GM23248 (cell line): ENCODE measurements at places on chromosomes 6 and 20. TPM values are rescaled to one million over a fixed set of nuclear protein-coding genes. Genes with fewer than 3 reads are reported as not detected.

- DNase-seq: peak; percentile 88
Measured at GRCh38 chr6:56772737-56773184, 130.1 kb upstream of the DST start.

DNA sequence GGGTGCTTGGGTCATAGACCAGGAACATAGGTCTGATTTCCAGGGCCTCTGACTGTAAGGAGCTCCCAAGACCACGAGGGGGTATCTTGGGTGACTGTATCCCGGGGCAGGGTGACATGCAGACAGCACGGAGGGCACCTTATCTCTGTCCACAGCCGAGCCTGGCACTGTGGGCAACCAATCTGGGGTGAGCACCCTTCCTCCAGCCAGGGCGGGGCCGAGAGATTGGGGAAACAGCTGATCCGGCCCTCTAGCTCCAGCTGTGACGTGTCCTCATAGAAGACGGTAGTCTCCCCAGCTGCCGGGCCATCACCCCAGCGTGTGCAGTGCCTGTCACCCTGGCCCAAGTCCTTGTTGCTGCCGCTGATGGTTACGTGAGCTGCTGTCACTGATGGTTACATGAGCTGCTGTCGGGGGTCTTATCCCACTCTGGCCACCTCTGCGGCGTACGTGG is 139.6 kb upstream of the RNF24 start:
- no peak for DNase-seq

DNA sequence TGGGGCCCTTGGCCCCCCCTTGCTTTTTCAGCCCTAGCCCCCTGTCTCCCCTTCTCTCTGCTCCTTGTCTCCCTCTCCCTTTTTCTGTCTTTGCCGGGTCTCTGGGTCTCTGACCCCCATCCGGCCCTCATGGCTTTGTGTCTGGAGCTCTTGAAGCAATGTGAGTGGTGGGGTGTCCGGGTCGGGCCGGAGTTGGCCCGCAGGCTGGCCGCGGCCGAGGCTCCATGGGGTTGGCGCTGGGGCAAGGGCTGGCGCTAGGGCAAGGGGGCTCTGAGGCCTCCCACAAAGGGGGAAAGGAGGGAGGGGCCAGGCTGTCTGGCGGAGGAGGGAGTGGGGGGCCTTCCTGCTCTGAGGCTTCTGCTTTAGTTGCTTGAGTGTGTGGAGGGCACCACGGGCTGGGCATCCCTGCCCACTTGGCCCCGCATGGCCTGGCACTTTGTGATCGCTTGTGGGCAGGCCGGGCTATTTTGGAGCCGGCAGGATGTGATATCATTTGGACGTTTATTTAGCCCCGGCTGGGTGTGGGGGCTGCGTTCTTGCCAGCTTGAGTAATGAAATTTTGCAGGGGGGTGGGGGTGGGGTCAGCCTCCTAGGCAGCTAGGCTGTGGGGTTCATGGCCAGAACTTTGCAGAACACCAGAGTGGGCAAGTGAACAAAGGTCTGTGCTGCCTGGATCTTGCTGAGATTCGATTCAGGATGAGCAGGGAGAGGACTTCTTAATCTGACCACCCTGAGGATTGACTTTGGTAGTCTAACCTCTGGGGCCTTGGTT is 78.7 kb upstream of the MYL9 start:
- DNase-seq: peak; percentile 76

DNA sequence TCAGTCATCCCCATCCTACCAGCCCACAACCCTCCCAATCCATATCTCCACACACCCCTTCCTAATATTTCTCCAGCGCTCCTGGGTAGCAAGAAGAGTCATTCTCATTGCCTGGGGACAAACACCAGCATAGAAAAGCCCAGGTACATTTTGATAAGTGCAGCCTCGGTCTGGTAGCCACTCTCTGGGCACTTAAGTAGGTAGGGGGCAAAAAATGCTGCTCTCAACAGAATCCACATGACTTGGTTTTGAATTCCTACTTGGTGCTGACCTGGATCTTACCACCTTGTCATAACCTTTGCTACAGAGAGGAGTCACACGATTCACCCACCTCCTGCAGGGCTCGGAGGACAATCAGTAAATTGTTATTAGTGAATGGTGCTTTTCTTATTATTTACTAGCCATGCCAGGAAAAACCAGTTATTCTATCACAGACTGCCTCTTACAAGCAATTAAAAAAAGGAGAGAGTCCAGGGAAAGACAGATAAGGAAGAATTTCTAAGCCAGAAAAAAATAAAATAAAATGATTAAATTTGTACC is 249.1 kb downstream of the LY86 start:
- no peak for DNase-seq

BNIP5 gene
- not detected in 2 replicates for polyA plus RNA-seq

ATAT1 gene
- polyA plus RNA-seq: 12.3 and 12.6 TPM in 2 replicates

DNA sequence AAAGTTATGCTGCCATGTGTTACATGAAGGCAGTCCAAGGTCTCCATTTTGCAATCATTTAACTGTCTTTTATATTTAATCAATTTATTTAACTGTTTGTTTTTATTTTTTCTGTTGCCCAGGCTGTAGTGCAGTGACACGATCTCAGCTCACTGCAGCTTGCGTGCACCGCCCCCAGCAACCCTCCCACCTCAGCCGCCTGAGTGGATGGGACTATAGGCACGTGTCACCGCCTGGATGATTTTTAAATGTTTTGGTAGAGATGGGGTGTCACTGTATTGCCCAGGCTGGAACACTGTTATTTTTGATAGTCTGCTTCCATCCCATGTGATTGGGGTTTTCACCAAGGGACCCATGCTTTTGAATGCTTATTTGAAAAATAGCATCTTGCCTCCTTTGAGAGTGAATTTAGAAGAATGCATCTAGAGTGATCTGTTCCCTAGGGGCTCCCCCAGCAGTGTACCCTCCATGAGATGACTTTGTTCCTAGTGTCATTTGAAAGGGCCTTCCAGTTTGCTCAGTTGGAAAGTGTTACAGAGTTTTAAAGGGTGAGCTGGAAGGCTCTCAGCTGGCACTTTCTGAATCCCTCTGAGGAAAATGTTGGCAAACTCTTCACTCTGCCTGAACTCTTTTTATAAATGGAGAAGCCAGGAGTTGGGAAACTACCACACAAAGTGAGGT is 143.4 kb downstream of the JARID2 start:
- peak; percentile 64 for DNase-seq

GRCh38 chr6:161618831-161619454 is 345.1 kb upstream of the AGPAT4 start:
- peak; percentile 87 for DNase-seq

DNA sequence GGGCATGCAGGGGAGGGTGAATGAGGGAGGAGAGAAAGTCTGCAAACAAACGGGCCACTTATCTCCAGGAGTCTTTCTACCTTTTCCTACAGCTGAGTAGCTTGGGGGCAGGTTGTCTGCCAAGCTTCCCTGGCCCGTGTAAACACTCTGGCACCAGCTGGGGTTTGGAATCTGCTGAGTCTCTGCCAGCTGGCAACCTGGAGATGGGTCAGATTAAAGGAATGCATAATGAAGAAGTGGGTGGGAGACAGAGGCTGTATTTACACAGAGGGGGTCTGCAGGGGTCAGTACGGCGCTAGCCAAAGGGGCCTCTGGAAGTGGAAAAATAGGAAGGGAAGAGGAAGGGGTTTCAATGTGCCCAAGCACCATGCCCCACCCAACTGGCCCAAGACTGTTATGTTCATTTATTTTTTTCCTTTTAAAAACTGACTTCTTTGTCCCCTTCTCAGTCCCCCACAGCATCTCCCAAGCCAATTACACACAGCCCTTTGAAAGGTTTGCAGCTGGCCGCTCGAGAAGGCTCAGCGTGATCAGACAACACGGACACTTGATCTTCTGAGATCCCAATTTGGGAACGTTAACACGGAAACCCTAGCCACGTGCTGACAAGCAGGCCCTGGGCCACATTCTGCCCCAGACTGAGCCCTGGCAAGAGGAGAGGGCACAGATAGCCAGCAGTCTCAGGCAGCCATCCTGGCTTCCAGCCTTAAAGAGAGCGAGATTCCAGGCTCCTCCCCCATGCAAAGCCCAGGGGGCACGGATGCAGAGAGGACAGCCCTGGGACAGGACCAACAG is 25.2 kb downstream of the TRAM2 start:
- peak; percentile 86 for DNase-seq
